SW480 (cell line): ENCODE measurements at places on chromosomes 2 and 18.

GRCh38 chr2:205020673-205021072 is 475.4 kb downstream of the PARD3B start:
- no peak for DNase-seq

DNA sequence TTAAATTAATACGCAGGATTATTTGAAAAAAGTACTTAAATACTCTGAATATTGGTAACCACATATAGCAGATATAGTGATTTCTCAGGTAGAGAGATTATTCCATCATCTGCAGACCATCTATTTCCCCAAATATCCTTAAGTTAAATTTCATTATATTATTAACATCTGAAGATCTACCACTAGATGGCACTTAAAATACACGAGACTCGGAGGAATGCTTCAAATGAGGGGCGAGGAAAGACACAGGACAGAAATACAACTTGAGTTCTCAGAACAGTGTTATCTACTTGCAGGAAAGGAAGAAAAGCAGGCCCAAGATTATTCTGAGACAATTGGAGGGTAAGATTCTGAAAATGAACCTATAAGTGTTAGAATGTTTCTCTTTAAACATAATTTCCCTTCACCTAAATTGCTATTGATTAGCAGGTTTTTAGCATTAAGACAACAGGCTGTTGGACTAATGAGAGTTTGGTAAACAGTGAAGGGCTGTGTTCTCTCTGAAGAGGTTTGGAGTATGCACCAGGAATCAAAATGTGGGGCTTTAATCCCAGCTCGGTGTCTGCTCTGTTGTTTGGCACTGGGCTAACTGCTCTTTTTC is 76.9 kb upstream of the GCFC2 start:
- DNase-seq: peak; percentile 71

GRCh38 chr18:46009125-46009840 is 42.2 kb upstream of the EPG5 start:
- DNase-seq: no peak

DNA sequence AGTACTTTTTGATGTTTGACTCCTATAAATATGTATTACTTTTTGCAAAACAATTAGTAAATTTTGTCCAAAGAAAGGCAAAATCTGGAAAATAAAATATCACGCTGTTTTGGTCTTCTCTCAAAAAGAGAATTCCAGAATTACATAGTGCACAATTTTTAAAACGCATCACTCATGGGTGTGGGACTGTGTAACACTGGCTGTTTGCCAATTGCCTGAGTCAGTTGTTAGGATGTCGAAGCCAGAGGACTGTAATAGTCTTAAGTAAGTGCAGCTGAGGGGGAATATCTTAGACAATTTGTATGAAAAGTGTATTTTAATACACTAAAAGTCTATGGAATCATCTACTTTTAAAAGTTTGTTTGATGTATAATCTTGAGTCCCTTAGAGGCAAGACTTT is 24.1 kb upstream of the EPHA4 start:
- no peak for DNase-seq

- DNase-seq: peak; percentile 39
Observed at GRCh38 chr2:105744909-105745853, at the start of gene NCK2. Gene NCK2 (plus strand): TSS chr2:105744912. CDS start chr2:105855064, 110,152 bp downstream.

- no peak for DNase-seq
Observed at GRCh38 chr18:43029414-43029813, 86.1 kb downstream of the RIT2 start.

GRCh38 chr2:9244985-9245544 is 38.5 kb downstream of the ASAP2 start:
- DNase-seq: peak; percentile 17

DNA sequence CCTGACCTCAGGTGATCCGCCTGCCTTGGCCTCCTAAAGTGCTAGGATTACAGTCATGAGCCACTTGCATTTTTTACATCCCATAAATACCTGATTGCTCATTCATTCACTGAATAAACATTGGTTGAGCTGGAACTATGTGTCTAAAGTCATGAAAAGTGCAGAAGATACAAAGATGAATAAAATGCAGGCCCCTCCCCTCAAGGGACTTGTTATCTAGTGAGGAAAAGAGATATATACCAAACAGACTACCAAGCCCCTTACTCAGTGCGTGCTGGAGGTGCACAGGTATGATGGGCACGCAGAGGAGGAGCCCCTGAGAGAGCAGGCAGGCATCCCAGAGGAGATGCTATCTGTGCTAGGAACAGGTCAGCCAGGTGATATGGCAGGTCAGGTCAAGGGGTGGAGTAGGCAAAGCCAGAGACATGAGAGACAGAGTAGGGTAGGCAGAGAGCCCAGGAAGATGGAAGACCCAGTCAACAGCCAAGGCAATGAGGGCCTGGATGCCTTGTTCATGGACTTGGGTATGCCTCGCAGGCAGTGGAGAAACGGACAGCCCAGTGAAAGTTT is 7.7 kb downstream of the FHL2 start:
- DNase-seq: no peak

- no peak for DNase-seq
Observed at GRCh38 chr2:11160731-11161455, 5.6 kb downstream of the SLC66A3 start.

DNA sequence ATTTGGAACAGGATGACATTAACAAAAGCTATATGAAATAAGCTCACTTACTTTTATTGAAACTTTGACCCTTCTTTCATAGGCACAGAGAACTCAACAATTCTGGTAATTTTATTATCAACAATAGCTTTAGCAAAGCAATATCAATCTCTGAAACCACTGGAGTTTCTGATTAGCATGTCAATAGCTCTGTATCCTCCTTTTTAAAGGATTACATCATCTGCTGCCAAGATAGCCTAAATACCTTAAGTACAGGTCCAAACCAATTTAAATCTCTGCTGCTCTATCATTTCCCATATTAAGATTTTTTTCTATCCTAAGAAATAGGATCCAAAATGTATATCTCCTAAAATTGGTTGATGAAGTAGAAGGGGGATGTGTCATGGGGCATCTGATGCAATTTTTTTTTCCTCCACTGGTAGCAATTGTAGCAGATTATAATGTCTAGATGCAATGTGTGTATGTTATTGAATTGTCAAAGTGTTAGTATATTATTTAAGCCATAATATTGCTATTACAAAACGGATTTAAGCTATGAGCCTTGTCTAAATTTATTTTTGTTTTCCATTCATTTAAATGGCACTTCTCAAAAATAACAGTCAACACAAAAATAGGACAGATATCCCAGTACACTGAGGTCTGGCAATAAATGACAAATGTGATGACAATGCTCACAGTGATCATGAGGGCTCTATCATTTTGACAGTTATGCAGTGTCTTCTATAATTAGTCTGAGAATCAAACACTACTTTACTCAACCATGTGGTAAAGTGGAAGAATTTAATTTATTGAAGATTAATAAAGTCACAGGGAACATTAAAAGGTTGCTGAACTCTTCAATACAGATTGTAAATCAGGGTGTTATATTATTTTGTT is 328.4 kb downstream of the CDH7 start:
- DNase-seq: no peak

GRCh38 chr2:964562-964961 is 13.9 kb downstream of the SNTG2 start:
- no peak for DNase-seq

DNA sequence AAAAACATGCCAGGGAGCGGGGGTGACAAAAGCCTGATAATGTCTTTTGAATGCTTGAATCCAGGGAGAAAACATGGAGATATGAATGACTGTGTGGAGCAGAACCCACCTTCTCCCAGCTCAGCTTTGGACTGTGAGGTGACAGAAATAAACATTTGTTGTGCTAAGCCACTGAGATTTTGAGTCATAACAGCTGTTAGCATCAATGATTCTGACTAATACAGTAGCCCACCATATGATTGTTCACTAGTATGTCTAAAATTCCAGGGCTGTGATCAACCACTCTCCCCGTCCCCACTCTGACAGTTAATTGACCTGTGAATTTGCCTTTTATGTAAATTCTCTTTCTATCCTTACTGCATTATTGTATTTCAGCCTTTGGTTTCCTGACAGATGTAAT is 69.1 kb downstream of the PDK1 start:
- no peak for DNase-seq

GRCh38 chr2:217000406-217000805 is 140.5 kb upstream of the TNP1 start:
- DNase-seq: no peak

DNA sequence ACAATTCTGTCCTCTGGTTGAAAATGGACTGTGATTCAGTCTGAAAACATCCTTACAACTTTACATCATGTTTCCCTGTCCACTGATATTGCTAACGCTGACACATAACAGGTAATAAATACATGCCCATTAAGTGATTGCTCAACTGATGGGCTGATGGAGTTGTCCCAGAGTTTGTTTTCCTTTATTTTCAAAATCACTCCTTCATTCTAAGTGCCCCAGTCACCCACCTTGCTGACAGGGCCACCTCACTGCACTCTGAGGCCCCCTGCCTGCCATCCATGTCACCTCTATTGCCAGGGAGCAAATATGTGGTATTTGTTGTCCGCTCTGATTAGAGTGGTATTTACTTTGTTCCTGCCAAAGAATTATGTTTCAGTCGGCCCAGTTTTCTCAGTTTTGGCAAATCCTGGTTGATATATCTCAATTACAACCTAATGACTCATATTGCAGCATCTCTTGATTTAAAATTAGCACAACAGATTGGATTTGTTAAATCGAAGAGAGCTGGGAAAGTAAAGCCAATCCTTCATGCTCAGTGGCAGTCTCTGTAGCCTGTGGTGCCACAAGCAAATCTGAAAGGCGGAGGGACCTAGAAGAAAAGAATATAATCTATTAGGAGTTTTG is 105.1 kb downstream of the RDH14 start:
- peak; percentile 7 for DNase-seq

DNA sequence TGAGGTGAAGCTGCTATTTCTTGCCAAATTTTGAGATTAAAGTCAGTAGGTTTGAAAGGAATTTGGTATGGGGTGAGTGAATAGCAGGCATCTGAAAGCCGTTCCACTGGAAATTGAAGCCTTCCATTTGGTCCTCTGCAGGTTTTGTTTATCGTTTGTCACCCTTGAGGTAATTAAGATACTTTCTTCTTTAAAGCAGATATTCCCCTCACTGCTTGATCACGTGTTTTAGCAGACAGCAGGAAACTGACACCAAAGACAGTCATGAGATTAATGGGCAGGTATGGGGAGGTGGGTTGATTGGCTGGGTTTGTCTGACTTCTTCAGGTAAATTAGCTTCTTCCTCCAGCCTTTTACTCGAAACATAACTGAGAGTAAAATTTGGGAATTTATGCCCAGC is 10.7 kb downstream of the LPIN1 start:
- no peak for DNase-seq

DNA sequence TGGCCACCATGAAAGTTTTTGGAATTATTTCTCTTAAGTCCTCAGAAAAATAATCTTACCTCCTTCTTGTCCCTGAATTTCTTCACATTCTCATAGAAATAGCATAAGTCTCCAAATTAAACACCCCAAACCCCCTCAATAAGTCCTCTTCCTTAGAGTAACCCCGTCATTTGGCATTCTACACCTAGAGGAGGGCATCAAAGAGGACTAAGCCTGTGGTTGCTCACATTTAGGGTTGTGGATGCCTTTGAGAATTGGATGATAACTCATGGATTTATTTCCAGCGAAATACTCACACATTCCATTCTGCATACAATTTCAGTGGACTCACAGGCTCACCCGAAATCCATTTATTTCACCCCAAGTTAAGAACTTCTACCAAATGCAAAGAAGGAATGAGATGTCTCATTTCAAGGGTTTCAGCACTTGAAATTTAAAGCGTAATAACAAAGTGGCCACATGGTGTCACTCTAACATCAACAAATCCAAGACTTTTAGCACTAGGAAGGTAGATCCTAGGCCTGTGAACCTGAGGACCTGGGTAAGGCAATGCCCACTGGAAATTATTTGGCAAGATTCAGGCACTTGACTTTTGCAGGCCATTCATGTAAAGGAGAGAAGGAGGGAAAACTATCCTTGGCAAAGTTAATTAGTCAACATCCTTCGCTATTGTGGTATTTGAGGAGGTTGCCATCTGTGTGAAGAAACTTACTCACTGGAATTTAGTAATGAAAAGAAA is 24.6 kb downstream of the DYTN start:
- DNase-seq: peak; percentile 57

- DNase-seq: no peak
Observed at GRCh38 chr2:191246820-191247380, 1.7 kb downstream of the MYO1B start.

GRCh38 chr18:39359636-39360035 is 1794.0 kb upstream of the CELF4 start:
- no peak for DNase-seq

- DNase-seq: no peak
Observed at GRCh38 chr18:39414009-39414700, 1848.6 kb upstream of the CELF4 start.

DNA sequence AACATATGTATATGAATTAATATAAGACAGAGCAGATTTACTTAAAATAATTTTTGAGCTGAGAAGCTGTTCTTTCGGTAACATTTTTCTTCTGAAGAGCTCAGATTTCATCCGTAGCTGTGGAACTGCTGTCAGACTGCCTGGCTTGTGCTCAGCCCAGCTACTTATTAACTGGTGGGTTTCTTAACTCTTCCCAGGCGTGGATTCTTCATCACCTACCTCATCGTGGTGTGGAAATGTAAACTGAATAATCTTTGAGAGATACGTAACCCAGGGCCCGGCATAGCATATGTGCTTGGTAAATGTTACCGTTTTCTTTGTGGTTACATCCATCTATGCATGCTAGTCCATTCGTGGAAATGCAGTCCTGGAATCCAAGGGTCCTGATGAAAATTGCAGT is 145.0 kb downstream of the MCFD2 start:
- DNase-seq: no peak

GRCh38 chr18:25345081-25345866 is 6.7 kb downstream of the ZNF521 start:
- DNase-seq: no peak

DNA sequence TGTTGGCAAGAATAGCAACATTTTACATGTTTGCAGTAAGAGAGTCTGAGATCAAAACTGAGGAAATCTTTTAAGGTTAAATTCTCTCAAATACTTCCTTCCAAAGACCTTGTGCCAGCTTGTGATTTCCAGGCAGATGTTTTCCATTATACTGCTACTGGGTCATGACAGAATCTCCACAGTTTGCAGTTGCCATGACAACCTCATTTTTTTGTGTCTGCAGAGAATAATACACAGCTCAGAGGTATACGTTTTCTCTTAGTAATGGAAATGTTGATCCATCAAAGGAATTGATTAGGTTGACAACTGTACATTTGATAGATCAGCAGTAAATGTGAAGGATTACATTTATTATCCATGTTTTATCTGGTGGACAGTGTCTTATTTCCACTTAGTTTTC is 29.1 kb upstream of the CSRNP3 start:
- no peak for DNase-seq

DNA sequence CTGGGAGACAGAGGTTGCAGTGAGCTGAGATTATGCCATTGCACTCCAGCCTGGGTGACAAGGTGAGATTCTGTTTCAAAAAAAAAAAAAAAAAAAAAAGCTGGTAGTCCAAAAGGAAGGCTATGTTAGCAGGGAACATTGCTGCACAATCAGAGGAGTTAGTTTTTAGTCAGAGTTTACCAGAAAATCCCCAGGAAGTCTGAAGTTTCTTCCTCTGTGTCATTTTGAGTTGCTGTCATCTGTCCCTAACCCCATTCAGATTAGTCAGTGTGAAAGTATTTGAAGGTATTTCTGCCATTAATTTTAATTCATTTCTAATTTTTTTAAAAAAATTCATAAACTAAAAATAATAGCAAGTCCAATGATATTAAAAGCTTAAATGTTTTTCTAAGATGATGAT is 33.5 kb upstream of the CERS6 start:
- no peak for DNase-seq
